Renal cortex interstitium (tissue), 15 donors: ENCODE measurements at places on chromosomes 1 and 21.

DNA sequence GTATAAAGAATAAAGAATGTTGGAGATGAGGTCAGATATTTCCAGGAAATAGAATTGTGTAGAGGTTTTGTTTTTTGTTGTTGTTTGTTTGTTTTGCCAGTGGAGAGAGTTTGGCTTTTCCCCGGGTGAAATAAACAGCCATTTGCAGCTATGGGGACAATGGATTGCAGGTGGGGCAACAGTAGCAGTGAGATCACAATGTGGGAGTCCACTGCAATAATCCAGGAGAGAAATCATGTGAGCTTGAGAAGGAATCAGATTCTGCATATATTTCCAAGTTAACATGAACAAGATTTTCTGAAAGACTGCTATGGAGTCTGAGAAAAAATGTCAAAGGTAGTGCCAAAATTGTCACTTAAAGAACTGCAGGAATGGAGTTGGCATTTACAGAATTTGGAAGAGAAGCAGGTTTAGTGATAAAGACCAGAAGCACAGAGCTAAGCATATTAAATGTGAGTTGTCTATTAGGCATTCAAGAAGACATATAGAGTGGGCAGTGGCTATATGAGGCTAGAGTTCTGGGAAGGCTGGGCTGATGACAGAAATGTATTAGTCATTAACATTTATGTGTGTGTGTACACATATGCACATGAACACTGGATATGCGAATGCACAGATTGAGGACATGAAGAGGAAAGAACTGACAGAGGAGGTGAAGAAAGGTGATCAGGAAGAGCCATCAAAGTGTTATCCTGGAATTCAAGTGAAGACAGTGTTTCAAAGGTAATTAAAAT, 729.6 kb upstream of the PTBP2 start:
- DNase-seq: no peak

GRCh38 chr21:45532826-45533360, 9.3 kb downstream of the SLC19A1 start:
- DNase-seq: no peak

DNA sequence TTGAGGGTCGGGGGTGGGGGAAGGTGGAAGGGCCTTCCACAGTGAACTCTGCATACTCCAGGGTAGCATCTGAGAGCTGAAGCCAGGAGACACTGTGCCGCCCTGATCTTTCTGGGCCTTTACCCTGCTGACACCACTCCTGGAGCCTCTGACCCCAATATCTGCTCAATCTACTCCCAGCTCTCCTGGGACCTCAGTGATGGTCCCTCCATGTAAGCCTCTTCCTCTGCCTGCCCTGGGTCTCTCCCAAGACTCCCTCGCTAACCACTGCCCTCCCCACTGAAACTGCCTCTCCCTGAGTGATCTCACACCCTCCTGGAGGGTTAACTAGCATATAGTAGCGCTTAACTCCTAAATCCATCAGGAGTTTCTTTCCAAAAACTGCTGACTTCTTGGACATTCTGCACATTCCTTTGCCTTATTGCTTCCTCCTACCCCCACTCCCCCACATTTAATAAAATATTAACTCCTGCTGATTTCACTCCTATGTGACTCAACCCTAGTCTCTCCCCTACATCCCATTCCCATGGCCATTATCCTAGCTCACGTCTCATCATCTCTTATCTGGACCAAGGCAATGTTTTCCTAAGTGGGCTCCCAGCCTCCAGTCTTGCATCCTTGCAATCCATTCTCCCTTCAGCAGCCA, 145.6 kb downstream of the HMGB4 start:
- no peak for DNase-seq

DNA sequence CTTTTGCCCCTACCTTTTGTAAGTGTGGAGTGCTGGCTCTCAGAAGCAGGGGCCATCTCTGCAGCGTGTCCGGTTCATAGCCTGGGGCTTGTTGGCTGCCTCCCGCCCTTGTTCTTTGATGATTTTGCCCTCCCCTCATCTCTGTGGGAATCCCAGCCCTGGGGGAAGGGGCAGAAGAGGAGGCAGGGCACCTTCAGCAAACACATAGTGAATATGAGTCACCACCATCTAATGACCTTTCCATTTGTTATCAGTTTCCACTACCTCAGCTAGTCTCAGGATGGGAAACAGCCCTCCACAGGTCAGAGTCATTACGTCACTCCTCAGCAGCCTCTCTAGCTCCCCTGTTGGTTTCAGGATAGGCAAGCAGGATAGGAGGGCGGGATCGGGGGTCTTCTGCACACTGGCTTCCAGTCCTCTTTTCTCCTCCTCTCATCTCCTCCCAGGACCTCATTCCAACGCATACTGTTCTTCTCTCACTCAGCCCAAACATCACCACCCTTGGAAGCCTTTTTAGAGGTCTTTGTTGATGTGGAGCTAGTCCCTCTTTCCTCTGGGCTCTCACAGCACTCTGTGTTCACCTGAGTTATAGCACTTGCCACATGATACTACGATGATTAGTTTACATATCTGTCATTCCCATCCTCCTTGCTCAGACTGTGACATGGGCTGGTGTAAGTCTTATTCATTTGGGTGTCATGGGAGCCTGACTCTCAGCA, 15.8 kb downstream of the GADD45A start:
- DNase-seq: no peak

DNA sequence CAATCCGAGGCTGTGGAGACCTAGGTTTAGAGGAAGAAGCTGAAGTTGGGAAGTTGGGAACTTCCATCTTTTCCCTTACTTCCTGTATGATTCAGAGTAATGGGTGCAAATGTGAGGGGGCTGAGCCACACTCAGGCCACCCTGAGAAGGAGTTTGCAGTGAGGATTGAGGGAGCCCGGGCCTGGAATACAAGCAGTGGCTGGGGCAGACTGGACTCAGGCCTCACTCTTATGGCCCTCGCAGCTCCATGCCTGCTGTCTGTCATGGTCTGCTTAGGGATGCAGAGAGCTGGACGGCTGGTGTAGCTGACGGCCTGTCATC, 73.7 kb upstream of the RAB4A start:
- no peak for DNase-seq

- no peak for DNase-seq
These were observed 496.1 kb downstream of the PTPRU start for GRCh38 chr1:29732453-29732852.

GRCh38 chr1:201539561-201540431, 869 bp downstream of the NAV1 start:
- no peak for DNase-seq

DNA sequence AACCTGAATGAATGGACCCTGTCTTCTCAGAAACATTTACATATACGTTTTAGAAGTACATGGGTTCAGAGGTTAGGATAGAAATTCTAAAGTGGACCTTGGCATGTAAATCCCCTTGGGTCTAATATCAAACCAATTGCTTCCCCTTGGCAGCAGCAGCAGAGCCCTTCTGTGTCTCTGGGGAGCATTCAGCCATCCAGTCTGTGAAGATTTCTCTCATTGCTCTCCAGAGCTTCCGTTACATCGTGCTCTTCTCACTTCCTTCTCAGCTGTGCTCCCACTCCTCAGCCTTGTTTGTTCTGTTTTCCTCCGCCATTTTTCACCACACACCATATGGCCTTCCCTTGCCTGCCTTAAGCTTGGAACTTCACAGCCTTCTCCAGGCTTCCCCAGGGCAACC, 61.5 kb upstream of the ATP1B1 start:
- DNase-seq: no peak

DNA sequence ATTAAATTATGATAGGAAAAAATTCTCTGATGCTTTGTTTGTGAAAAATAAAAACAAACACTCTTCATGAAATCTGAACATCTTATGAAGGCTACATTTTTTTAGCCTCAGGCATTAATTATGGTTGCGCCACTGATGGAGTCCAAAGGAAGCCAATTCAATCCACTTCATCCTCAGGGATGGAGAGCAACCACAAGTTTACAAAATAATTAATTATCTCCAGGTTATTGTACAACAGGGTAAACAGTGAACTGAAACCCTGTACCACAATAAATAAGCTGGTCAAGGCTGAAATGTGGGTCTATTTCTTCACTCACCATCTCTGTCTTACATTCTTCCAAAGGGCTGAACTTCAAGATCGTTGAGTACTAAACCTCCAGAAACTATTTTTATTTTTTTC, 49.2 kb downstream of the MRPL39 start:
- no peak for DNase-seq

DNA sequence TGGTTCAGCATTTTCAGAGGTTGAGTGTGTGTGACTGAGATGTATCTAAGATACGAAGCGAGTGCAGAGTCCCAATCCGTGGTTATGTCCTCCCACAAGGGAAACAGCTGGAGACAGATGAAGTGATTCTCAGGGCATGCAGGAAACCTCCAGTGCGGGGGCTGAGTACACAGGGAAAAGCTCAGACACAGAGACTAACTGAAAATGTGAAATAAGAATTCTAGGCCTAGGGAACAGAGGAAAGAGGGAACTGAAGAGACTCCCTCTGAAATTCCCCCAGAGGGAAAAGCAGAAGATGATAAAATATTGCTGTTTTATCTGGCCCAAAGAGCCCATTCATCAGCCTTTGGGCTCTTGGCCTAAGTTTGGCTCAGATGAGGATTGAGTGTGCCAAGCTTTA, 116.8 kb downstream of the LRRC53 start:
- DNase-seq: peak; percentile 49

GRCh38 chr21:41641821-41642701, 124.8 kb downstream of the RIPK4 start:
- no peak for DNase-seq

- DNase-seq: no peak
These were observed 30.6 kb downstream of the IFNAR1 start for GRCh38 chr21:33355355-33355754.

- no peak for DNase-seq
These were observed 465 bp downstream of the HUNK start for GRCh38 chr21:31873275-31873695.

DNA sequence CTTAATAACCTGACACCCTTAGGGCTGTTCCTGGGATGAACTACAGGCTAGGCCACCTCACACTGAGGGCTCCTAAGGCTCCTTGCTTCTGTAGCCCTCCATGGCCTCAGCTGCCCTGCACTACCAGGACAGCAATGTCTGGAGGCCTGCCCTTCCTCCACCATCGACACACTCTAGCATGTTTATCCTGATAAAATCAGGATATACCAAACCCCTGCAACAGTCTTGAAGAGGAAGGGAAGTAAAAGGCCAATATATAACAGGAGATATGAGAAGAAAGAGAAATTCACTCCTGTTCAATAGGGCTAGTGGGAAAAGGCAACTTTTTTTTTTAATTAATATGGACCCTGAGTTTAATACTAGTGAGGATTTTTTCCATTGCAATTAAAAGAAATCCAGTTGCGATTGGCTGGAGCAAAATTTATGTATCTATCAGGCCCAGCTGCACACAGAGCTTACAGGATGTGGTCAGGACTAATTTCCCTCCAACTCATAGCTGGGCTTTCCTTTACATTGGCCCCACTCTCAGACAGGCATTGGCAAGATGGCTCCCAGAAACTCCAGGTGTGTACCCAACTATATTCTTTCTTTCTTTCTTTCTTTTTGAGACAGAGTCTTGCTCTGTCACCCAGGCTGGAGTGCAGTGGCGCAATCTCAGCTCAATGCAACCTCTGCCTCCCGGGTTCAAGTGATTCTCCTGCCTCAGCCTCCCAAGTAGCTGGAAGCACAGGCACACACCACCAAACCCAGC, 13.5 kb upstream of the ATP2B4 start:
- no peak for DNase-seq

DNA sequence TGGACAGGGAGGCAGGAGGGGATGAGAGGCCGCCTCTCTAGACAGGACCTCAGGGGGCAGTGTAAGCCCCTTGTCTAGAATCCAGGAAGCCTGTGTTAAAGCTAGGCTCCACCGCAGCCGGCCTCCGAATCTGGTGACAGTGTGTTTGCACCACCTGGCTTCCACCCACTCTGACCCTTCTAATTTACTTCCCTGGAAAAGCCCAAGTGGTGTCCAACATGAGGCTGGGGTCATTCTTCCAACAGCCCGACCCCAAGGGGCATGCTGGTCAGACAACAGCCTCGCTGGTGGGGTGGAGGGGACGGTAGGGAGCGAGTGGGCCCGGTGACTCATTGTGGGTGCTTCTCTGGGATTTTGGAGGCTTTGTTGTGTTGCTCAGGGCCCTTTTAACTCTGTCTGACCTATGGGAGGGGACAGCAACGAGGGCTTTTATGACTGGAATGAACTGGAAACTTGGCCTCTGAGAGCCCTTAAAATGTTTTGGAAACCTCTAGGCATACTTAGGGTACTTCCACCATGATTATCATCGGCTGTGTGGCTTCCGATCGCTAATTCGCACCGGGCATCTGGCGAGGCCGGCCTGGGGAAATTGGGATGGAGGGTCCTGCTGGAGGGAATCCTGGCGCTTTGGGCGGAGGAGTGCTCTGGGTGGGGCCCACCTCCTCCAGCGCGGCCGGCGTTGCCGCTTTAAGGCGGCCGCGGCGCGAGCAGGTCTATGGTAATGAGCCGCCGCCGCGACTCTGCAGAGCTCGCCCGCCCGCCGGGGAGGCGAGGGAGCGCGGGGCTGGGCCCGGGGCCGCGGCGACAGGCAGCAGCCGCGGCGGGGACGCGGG, at the start of gene CELSR2:
Gene CELSR2, plus strand, starts transcription at position 743 of the 833 bp plus-strand sequence. CDS start 541 bp downstream, outside the sequence.
- peak; percentile 65 for DNase-seq

DNA sequence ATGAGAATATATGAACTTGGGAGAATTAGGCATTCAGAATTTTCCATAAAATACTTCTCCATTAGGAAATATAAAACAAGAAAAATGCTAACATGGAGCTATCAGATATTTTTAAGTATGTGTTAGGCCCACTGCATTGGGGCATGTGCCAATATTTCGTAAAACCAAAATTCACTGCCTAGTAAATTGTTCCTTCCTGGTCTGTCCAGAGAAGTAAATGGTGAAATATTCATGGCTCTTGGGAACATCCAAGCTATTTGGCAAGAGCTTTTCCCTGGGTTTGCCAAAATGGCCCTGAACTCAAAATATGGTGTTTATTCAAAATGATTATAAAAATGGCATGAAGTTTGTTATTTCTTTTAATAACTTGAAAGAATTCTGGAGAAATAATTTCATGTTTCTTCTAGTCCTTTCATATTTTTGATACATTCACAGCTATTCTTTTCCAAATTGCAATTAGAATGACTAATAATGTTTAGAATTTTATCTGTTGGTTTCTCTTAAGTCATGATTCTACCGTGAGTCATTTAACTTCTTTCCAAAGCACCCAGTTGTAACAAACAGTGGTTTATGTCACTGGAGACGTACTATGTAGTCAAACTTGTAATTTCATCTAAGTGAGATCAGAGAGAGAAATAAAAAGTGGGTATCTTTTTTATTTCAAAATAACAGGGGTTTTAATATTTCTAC, 25.7 kb upstream of the SLC19A2 start:
- DNase-seq: no peak

- DNase-seq: no peak
These were observed 11.1 kb upstream of the RASSF5 start for GRCh38 chr1:206496131-206496793.
